ENCODE measurements at places on chromosomes 4 and X. TPM values are rescaled to one million over a fixed set of nuclear protein-coding genes. Genes with fewer than 3 reads are reported as not detected.

The CACNA1F gene
- not detected for total RNA-seq

The PLP1 gene
- not detected for total RNA-seq

The SRPK3 gene
- total RNA-seq: 0.08 TPM

The HTRA3 gene
- total RNA-seq: 15.7 TPM

The F9 gene
- total RNA-seq: not detected

The SLC2A9 gene
- total RNA-seq: 0.41 TPM

The PNMA6A gene
- total RNA-seq: 4.8 TPM

The USP27X gene
- total RNA-seq: 4.9 TPM

The SPIN2A gene
- 0.15 TPM for total RNA-seq

The CLDN2 gene
- 8.7 TPM for total RNA-seq

The CWH43 gene
- total RNA-seq: not detected

The C4orf51 gene
- total RNA-seq: not detected

The NKX3-2 gene
- 0.15 TPM for total RNA-seq

The YY2 gene
- 2.0 TPM for total RNA-seq

The NCAPG gene
- total RNA-seq: 26.3 TPM

The RPS6KA3 gene
- 68.2 TPM for total RNA-seq

The SCML2 gene
- 7.3 TPM for total RNA-seq

The GPR173 gene
- 0.01 TPM for total RNA-seq

The MAGEA9B gene
- total RNA-seq: 0.07 TPM

The SYTL4 gene
- 3.0 TPM for total RNA-seq

The TMEM255A gene
- 0.13 TPM for total RNA-seq

The FAM120C gene
- total RNA-seq: 5.4 TPM

The PASD1 gene
- total RNA-seq: not detected

The FGFBP1 gene
- total RNA-seq: 4.3 TPM

The ADH7 gene
- total RNA-seq: not detected

The ARSJ gene
- total RNA-seq: 6.3 TPM

The ABHD18 gene
- 4.5 TPM for total RNA-seq

The TBC1D9 gene
- 8.7 TPM for total RNA-seq

The TCEAL1 gene
- total RNA-seq: 37.0 TPM

The IL13RA2 gene
- total RNA-seq: 0.06 TPM

The SH3BGRL gene
- total RNA-seq: 48.1 TPM

All from A549 treated with DMSO at 1 μM for 4 hours (cell line).